SW 1271 (cell line): ENCODE measurements at places on chromosomes 6 and 20.

- DNase-seq, result no peak
These were observed 10.0 kb upstream of the POU3F2 start for GRCh38 chr6:98824162-98824901.

DNA sequence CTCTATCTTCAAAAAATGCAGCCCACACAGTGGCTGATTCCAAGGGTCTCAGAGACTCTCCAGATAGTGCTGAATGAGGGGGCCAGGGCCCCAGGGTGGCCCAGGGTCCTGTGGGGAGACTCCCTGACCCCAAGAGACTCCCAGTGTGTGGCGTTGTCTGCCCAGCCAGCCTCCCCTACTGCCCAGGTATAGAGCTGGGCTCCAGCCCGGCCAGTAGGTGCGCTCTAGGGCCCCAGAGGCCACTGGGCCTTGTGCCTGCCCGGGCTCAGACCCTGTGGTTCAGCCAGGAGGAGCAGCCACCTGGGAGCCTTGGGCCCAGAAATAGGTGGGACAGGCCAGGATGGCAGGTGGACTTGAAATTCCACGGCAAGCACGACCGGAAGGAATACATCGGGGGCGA, 30.3 kb upstream of the GATA5 start:
- DNase-seq, result no peak

GRCh38 chr6:133368664-133369063, 127.5 kb downstream of the EYA4 start:
- no peak for DNase-seq

- DNase-seq, result no peak
These were observed 5.7 kb downstream of the ETV7 start for GRCh38 chr6:36381502-36382389.

DNA sequence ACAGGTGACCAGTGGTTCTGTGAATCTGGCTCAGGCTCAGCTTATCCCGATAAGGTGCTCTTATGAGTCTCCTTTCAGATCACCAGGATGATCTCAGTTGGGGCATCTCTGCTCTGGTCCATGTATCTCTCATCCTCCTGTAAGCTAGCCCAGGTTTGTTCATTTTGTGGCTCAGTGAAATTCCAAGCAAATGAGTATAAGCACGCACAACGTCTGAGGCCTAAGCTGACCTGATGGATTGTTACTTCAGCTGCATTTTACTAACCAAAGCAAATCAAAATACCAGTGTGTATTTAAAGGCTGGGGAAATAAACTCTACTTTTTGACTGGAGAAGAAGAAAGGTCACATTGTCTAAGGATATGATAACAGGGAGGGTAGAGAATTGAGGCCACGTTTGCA, 551.0 kb upstream of the BTBD3 start:
- no peak for DNase-seq

- no peak for DNase-seq
These were observed 91.9 kb downstream of the PREP start for GRCh38 chr6:105310947-105311346.

DNA sequence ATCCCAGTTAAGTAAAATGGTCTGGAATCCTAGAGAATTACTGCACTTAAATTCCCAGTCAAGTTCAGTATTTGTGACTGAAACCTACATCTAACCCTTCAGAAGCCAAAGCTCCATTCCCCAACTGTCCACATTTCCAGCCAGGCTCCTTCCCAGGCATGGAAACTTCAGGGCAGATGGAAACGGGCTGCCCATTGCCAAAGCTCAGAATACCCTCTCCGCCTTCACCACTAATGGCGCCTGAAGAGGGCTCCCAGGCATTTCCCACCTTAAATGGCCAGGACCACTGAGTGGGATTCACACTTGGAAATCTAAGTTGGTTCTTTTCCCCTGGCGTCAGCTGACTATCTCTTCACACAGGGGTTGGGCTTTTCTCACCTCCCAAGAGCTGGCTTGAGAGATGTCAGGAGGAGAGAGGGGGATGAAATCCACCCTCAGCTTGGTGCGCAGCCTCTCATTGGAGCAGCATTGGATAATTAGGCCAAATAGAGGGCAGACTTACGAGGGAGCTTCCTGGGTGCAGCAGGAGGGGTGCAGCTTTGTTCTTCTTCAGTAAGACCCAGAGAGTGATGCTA, 82.9 kb downstream of the ANKRD60 start:
- DNase-seq, result no peak

- DNase-seq, result no peak
These were observed 124.4 kb downstream of the PTPRT start for GRCh38 chr20:43065299-43065698.

DNA sequence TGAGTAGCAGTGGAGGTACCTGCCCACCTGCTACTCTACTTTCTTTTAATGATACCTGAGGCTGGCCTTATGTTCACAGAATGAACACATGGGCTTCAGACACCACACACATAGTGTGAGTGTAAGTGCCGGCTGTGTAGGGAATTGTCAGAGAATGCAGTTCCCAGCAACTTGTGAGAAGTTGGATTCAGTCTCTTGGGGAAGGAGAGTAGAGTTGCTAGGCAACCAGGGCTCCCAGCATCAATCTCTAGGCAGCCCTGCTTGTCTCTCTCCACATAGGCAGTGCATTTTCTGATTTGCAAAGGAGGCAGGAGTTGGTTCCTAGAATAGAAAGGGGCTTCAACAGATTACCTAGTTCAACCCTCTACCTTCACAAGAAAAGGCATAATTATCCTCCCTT, 74.1 kb downstream of the BFSP1 start:
- no peak for DNase-seq

- DNase-seq, result peak; percentile 36
These were observed 52.4 kb upstream of the RNF24 start for GRCh38 chr20:4067600-4068261.

DNA sequence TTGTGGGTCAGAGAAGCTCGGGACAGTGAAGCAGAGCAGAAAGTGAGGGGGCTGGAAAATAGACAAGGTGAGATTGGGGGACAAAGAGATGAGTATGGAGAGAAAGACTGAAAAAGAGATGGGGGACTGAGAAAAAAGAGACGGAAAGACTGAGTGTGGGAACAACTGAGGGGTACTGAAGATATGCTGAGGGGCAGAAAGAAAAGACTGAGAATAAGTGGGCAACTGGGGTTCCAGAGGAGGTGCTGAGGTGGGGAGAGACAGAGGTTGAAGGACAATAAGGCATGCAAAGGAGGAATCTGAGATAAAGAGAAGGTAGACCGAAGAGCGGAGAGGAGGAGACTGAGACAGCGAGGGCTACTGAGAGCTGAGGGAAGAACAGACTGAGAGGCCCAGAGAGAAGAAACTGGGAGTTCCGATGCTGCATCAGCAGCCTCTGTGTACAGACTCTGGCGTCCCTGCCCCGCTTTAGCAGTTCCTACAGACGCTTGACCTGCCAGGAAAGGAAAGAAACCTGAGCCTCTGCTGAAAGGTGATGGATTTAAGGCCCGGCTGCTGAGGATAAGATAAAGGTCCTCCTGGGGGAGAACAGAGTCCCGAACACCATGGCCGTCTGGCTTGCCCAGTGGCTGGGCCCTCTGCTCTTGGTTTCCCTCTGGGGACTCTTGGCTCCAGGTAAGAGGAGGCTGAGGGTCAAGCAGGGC, at the start of gene PRSS16:
Gene PRSS16 (plus strand): TSS at position 569 of the 704 bp plus-strand sequence. CDS start 37 bp downstream, at position 606.
- DNase-seq, result no peak

DNA sequence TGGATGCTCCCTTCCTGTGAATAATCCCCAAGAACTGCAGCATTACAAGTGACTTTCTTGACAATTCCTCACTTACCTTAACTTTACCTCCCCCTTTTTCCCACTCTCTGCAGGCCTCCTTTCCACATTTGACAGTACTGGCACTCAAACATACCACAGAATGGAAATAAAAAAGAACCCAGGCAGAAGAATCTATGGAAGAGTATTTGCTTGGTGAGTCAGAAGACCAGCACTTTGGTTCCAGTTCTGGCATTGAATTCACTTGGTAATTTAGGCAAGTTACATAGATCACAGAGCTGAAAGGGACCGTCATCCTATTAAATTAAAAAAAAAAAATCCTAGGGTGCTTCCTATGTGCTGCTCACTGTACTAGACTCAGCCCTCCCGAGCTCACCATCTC, 55.0 kb downstream of the BTBD9 start:
- DNase-seq, result no peak

DNA sequence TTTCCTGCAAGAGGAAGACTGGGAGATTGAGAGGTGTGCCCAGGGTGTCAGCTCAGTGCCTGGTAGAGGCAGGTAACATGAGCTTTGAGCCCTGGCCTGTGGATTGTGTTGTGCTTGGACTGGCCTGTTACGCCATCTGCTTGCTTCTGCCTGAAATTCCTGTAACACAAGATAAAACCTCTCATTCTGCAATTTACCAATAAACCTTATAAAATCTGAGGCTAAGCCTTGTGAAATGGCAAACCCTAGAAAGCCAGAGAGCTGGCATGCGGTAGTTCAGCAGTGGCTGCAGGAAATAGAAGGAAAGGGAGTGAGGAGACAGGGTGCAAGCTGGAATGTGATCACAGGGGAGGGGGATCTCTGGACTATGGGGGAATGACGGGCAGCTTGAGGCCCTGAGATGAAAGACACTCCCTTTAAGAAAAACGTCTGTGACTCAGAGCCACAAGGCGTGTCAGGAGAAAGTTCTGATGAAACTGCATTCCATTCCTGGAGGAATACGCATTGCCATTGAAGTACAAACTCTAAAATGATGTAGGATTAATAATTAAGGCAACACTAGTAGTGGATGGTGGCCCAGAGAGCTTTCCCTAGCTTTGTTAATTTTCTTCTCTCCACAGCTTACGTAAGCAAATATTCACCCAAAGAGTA, 26.3 kb upstream of the TFAP2A start:
- peak; percentile 77 for DNase-seq

GRCh38 chr6:75493400-75494064, at the start of gene FILIP1:
Gene FILIP1 (minus strand): TSS chr6:75493800. CDS start chr6:75414972, 78,828 bp downstream.
- DNase-seq, result no peak

DNA sequence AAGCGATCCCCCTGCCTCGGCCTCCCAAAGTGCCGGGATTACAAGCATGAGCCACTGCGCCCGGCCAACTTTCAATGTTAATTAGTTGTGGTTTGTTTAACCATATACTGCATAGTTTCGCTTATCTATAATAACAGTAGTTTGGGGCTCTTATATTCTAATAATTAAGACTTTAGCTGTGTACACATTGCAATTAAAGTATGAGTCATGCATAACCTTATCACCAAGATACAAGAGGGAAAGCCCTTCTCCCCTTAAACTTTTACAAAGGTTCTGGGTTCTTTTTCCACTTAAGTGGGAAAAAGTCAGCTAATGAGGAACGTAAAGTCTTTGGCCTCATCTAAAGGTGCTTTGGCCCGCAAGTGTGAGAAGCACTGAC, 3.2 kb upstream of the MCCD1 start:
- DNase-seq, result no peak

DNA sequence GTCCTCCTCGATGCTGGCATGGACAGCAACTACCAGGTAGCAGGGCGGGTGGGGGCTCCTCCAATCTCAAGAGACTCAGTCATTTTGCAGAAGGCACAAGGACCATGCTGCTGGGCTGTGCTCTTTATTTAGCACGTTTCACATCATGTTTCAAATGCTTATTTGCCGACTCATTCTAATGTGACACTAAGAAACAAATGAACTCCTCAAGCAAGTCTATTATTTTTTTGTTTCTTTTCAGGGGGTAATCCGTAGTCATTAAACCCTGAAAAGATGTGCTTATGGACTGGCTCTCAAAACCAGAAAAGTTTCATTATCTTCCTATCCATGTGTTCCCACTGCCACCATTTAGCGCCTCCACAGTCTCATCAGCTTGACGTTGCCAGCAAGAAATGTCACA, 92.9 kb downstream of the ANKS1A start:
- no peak for DNase-seq

DNA sequence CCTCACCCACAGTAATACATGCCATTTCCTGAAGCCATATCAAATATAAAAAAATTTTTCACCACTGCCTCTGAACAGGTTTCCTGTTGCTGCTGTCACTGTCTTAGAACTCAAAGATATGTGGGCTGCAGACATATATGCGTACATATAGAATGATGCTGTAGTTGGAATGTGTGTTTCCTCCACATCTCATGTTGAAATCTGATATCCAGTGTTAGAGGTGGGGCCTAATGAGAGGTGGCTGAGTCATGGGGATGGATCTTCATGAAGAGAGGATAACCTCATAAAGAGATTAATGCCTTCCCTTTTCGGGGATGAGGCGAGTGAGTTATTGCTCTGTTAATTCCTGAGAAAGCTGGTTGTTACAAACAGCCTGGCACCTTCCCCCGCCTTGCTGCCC, 7.7 kb upstream of the SCP2D1 start:
- no peak for DNase-seq

DNA sequence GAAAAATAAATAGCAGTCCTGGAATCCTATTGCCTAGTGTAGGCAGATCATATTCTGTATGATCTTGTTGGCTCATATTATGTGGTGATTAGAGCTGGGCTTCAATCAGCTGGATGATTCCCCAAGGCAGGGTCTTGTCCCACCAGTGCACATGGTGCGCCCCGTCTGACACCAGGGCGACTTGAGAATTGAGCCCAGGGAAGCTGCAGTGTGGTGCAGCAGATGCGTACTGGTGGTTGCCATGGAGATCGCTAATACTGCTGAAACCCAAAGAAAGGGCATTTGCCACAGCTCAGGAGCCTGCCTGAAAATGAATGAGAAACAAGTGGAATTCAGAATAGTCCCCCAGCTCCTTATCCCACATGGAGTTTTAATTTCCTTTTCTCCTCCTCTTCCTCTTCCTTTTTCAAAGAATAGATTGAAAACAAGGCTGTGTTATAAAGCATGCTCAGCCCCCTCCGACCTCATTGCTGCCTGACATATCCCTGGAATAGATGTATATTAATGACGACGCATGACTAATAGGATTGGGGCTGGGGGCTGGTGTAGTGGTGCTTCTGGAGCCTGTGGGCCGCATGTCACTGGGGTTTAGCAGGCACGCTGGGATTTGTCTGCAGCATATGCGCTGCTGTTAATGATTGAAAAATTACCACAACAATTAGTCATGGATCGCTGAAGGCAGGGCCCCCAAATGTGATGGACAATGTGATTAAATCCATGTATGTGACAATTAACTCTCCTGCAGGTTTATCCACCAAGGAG, 210.5 kb downstream of the FARS2 start:
- DNase-seq, result no peak

GRCh38 chr20:13325033-13325432, 104.0 kb downstream of the ISM1 start:
- DNase-seq, result no peak

GRCh38 chr6:134379076-134379475, 61.2 kb upstream of the SGK1 start:
- DNase-seq, result no peak

GRCh38 chr20:45695496-45695895, 6.3 kb upstream of the WFDC13 start:
- DNase-seq, result no peak

GRCh38 chr6:162074641-162075275, 652.8 kb downstream of the PRKN start:
- no peak for DNase-seq

- no peak for DNase-seq
These were observed 3.7 kb downstream of the MANEA start for GRCh38 chr6:95581073-95581472.

- no peak for DNase-seq
These were observed 137.7 kb upstream of the MAFB start for GRCh38 chr20:40826699-40827098.

DNA sequence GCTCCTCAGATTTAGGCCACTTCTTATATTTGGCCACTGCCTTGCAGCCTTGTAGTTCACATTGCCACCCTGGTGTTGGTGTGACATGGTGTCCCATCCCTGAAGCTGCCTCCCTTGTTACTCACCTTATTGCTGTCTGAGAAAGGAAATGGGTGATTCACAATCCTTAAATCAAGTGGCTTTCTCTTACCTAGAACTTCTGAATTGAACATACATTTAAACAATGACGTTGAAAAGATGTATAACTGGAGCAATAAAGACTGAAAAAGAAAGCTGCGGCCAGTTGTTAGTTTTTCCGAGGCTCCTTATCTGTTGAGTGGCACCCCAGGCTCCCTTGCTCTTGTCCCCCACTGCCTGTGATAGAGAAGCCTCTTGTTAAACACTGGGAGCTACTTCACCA, 28.8 kb upstream of the GNRH2 start:
- DNase-seq, result no peak
